Fibroblast of skin of left quadriceps (primary cell): ENCODE measurements at places on chromosomes 2 and 18.

- no peak for DNase-seq
These were observed 10.5 kb downstream of the ACTG2 start for GRCh38 chr2:73903313-73903712.

- no peak for DNase-seq
These were observed 100.1 kb upstream of the ALKAL2 start for GRCh38 chr2:387980-388421.

DNA sequence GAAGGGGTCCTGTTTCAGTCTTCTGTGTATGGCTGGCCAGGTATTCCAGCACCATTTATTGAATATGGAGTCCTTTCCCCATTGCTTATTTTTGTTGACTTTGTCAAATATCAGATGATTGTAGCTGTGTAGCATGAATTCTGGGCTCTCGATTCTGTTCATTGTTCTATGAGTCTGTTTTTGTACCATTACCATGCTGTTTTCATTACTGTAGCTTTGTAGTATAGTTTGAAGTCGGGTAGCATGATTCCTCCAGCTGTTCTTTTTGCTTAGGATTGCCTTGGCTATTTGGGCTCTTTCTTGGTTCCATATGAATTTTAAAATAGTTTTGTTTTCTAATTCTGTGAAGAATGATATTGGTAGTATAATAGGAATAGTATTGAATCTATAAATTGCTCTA lies 6.0 kb downstream of the SH3YL1 start:
- no peak for DNase-seq

DNA sequence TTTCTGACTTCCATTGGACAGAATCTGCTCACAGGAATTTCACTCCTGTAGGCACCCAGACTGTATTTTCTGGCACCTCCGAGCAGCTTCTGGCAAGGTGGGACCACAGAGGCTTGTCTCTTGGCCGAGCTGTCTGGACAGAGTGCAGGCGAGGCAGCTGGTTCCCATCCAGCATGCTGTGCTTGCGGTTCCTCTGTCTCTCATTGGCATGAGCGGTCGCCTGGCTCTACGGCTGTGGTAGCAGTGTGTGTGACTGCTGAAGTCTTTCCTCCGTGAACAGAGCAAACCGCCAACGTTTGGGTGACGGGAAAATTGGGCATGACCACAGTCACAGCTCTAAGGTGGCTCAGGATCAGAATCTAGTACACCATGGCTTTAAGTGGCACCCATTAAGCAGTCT lies 411.7 kb upstream of the NETO1 start:
- DNase-seq: no peak

DNA sequence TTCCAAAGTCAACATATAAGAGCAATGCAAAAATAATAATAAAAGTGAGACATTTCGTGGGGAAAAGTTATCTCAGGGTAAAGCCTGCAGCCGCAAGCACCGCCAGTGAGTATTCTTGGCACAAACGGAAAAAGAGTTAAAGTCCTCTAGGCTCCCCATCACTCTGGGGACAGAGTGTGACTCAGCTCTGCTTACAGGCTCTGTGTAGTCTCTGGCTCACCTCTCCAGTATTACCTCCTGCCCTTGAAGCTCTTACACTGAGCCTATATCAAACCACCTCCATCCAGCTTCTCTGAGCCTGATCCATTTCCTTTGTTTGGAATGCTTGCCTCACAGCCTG lies 55.5 kb downstream of the MTHFD2 start:
- DNase-seq: no peak

DNA sequence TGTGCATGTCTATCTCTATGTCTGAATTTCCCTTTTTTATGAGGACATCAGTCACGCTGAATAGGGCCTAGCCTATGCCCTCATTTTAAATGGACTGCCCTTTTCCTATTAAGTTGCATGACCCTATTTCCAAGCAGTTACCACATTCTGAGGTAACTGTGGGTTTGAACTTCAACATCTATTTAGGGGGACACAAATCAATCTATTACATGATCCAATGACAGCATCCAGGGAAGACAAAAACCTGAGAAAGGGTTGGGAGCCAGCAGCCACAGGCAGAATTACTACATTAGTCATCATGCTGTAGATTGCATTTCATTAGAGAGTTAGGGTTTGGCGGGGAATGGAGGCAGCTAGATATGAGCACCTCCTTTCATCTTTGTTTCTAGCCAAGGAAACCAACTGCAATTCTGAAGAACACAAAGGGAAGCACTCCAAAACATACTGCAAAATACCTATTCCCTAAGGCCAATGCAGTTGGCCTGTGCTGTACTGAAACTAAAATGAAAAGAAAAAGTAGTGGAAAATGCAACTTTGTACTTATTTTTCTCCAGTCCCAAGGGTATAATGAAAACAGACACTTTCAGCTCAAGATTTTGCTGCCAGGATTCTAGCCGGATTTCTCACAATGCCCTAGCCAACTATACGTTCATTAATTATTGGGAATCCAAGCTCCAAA lies 40.4 kb upstream of the C1D start:
- DNase-seq: peak; percentile 34

DNA sequence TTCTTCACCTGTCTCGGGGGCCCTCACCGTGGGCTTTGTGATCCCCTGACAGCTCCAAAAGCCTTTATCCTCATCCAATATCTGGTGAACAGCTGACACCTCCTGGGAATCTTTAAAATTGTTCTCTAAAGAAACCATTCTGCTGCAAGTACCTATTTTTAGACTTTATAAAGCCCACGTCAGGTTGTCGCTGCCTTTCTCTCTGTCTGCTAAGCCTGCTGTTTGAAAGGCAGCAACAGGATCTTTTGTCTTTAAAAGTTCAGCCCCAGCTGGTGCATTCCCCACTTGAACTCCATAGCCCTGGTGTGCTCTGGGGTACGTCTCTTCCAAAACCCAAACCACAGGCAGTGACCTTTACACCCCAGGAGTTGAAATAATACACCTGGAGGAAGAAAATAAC lies 145.0 kb downstream of the NEDD4L start:
- DNase-seq: no peak

- DNase-seq: no peak
These were observed 2.7 kb downstream of the MAP4K3 start for GRCh38 chr2:39434233-39434897.

- no peak for DNase-seq
These were observed 113.2 kb downstream of the SH3BP4 start for GRCh38 chr2:235064976-235065375.

GRCh38 chr18:23618862-23619387 lies 32.6 kb upstream of the NPC1 start:
- no peak for DNase-seq
